Mucosa of gallbladder (tissue), 1 donor: ENCODE measurements at places on chromosomes 16 and 17.

DNA sequence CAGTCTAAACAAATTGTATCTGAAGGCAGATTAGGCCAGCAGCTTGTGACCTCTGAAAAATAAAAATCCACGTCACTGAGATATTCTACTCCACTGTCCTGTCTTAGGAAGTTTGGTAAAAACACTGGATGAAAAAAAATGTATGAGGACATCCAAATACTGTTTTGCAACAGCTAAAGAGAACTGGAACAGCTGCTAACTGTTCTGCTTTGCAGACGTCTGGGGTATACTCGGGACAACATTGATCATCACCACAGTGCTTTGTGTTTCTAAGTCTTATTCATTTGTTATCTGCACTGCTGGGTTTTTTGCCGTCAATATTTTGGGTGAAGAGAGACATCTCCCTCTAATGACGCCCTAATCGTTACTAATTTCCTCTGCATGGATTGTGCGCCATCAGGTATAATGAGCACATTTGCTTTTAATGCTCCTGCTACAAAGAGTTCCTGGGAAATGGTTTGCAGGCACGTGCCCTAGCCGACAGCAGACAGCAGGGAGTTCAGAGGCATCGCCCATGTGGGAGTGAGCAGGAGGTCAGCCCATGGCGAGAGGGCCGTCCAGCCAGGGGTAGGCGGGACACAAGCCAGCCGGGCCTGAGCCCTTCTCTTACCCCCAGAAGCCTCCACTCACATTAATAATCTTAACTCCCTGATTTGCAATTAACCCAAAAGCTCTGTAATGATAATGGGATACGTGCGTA is 87.0 kb downstream of the CBLN1 start:
- DNase-seq: no peak

- no peak for DNase-seq
Measured at GRCh38 chr16:28845293-28845692, 855 bp downstream of the TUFM start.

- DNase-seq: no peak
Measured at GRCh38 chr16:13148294-13148693, 246.9 kb downstream of the SHISA9 start.

DNA sequence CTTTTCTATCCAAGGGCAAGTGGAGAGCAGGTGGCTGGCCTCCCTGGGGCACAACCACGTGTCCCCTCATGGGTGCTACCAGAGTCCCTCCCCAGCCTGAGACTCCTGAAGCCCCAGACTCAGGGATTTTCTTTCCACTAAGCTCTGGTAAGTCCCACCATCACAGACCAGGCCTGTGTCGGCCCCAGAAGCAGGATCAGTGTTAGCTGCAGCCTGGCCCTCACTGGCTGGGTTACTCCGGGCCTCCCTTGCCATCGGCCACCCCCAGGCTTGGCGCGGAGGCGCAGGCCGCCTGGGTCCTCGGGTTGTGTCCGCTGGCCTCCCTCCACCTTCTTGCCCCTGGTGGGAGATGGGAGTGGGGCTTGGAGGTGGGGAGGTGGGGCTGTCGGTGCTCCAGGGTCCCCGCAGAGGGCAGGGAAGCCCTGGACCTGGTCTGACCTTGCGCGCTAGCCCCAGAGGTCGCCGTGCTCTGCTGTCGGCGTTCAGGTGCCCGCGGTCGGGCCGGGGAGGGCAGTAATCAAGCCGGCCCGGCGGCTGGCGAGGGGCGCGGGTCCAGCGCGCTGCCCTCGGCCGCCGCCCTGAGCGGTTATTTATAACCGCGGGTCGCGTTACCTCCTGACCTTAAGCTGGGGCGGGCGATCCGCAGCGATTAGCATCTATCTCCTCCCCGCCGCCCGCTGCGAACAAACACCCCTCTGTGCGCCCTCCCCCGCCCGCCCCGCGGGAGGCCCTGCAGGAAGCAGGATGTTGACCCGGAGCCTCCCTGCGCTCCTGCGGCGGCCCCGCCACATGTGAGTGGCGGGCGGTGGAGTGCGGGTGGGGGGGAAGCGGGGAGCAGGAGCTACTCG is 78.1 kb upstream of the TOB1 start:
- DNase-seq: peak; percentile 84

GRCh38 chr16:78619811-78620210 is 520.4 kb downstream of the WWOX start:
- no peak for DNase-seq

DNA sequence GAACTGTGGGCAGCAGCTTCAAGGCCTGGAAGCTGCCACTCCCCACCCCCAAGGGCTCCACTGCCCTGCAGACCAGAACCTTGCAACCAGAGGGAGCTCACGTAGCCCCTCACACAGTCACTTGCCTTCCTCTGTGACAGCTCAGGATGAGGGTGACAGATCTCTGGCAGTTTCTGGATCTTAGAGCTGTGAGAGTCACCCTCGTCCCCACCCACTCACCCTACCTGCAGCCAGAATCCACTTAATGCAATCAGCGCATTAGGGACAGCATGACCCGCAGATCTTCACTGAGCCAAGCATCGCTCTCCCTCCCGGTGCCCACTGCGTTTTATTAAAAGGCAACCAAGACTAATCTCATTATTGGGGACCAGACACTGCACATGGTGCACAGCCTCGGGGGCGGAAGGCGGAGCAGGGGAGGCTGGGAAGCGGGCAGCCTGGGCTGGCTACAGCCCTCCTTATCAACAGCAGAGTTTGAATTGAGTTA is 3.5 kb downstream of the CYB561 start:
- DNase-seq: no peak

DNA sequence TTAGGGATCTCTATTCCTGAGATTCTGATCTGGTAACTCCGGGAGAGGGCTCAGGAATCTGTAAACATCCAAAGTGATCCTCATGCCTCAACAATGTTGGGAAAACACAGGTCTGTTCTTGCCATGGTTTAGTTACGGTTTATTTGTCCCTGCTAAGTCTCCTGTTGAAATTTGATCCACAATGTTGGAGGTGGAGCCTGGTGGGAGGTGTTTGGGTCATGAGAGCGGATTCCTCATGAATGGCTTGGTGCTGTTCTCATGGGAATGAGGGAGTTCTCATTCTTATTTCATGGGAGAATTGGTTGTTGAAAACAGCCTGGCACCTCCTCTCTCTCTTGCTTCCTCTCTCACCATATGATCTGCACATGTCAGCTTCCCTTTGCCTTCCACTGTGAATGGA is 608.6 kb upstream of the GOT2 start:
- no peak for DNase-seq

GRCh38 chr17:36856903-36857381 is 80.3 kb upstream of the LHX1 start:
- DNase-seq: no peak

DNA sequence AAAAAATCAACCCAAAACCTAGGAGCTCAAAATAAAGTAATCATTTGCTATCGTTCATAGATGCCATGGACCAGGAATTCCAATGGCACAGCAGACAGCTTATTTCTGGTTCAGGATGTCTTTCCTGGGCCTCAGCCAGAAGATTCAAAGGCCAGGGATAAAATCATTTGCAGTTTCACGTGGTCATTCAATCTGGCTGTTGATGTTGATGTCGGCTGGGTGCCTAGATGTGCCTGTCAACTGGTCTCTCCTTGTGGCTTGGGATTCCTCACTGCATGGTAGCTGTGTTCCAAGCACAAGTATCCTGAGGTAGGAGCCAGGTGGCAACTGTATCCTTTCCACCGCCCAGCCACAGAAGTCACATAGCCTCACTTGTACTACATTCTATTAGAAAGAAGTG is 10.7 kb upstream of the EPX start:
- DNase-seq: no peak

GRCh38 chr17:29573558-29573869 is 5.0 kb downstream of the TP53I13 start:
- DNase-seq: no peak

DNA sequence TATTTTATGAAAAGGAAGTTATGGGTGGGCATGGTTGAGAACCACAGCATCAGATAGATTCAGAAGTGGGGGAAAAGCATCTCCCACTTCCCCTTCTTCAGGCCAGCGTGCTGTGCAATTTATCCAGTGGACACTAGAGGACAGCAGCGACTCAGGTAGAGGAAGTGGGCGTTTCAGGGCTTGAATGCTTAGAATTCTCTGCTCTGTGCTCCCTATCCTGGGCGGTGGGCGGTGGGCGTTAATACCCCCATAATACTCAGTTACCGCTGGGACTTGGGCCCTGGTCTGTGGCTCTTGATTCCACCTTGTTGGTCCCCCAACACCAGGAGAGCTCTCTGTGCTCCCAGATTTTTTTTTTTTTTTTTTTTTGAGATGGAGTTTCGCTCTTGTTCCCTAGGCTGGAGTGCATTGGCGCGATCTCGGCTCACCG is 3.7 kb upstream of the LYZL6 start:
- DNase-seq: peak; percentile 55
